ENCODE measurements at places on chromosomes 4 and X.

GRCh38 chr4:968621-969394 lies 4.6 kb downstream of the DGKQ start:
- DNase-seq = no peak

GRCh38 chrX:123518791-123519190 lies 214.1 kb downstream of the THOC2 start:
- DNase-seq = no peak

GRCh38 chr4:86302251-86302650 lies 57.6 kb downstream of the MAPK10 start:
- DNase-seq = no peak

DNA sequence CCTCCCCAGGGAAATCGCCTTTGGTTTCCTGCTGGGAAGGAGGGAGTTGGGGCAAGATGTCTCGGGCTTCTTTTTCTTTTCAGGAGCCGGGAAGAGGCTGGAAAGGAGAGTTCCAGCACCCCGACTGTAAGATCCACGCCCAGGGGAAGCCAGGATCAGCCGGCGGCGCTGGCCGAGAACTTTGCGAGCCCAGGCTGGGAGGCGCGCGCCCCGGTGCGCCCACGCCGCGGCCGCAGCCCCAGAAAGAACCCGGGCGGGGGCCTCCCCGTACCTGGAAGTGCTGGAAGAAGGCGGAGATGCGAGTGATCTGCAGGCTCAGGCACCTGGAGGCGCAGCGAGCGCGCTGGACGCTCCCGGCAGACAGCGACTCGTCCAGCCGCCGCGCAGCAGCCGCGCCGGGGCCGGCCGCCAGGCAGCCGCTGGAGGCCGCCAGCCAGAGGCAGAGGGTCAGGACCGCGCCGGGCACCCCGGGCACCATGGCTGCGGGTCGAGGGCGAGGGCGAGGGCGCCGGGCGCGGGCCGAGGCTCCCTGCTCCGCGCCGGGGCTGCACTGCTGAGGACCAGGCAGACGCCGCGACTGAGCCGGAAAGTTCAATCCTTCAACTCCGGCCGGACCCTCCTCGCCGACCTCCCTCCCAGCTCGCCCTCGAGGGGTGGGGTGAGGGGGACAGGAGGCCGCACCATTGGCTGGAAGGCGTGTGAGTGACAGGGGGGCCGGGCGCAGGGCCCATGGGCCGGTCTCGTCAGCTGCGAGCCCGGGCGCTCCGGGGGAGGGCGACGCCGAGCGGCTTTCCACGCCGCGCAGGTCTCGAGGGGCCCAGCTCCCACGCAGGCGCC lies at the start of gene ANOS1:
Gene ANOS1 (minus strand): TSS at position 579 of the 837 bp plus-strand sequence. CDS start 101 bp downstream, at position 478.
- no peak for DNase-seq

GRCh38 chr4:41709844-41710481 lies 38.6 kb downstream of the PHOX2B start:
- DNase-seq = no peak

DNA sequence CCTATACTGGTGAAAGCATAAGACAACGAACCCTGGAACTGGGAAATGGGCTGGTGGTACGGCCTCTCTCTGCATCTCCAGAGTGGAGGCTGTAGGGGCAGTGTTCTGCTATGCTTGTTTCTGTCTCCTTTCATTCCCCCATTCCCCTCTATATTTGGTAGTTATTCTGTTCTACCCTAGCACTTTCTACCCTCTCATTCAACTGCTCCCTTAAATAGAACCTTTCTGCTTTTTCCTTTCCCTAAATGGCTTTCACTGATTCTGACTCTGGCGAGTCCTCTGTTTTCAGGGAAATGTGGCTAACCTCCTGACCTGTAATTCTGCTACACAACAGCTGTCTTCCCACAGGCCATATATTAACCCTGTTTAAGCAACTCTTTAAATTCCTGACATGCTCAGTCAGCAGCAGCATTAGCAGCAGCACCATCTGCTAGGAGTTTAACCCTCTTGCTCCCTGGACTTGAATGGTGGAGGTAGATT lies 94.2 kb downstream of the CXCL13 start:
- peak; percentile 34 for DNase-seq
